ENCODE measurements at places on chromosomes 1 and 21.

GRCh38 chr21:15293240-15293639 lies 228.4 kb upstream of the NRIP1 start:
- no peak for DNase-seq

DNA sequence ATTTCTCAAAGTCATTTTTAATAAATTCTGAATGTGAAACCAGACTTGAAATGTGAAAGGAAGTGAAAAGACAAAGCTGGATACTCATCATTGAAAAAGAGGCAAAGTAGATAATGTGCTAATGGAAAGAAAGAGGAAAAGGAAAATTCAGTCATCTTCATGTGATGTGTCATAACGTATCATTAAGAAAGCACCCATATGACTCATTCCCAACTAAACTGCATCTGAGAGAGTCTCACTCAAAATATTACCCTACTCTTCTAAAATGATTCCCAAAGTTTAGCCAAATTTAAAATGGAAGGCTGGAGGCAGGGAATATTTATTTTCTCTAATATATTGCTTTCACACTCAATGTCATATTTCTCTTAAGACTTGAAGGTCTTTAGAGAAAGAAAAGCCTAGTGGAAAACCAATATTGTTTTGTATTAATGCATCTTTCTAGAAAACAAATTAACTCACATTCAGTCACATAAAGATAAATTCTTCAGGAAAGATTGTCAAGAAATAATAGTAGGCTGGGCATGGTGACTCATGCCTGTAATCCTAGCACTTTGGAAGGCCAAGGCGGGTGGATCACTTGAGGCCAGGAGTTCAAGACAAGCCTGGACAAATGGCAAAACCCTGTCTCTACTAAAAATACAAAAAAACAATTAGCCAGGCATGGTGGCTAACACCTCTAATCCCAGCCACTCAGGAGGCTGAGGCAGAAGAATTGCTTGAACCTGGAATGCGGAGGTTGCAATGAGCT lies 129.9 kb downstream of the SLC30A10 start:
- DNase-seq, result no peak

- DNase-seq, result no peak
Observed at GRCh38 chr1:31718327-31718897, 14.6 kb upstream of the COL16A1 start.

- DNase-seq, result no peak
Observed at GRCh38 chr1:174789399-174789798, 210.3 kb upstream of the CACYBP start.

- no peak for DNase-seq
Observed at GRCh38 chr1:29289493-29289892, 53.2 kb downstream of the PTPRU start.

- DNase-seq, result peak; percentile 89
Observed at GRCh38 chr1:1471389-1472052, at the start of gene ATAD3B. TSS of gene ATAD3B (plus strand) at chr1:1471765. CDS start at chr1:1471885, 120 bp downstream.

- no peak for DNase-seq
Observed at GRCh38 chr1:57061369-57061768, 95.6 kb upstream of the C8B start.

GRCh38 chr1:212355230-212355969 lies 59.3 kb downstream of the PACC1 start:
- DNase-seq, result no peak

- DNase-seq, result no peak
Observed at GRCh38 chr1:157993918-157994605, 617 bp downstream of the KIRREL1 start.

GRCh38 chr1:234751678-234752077 lies 141.7 kb upstream of the IRF2BP2 start:
- no peak for DNase-seq

DNA sequence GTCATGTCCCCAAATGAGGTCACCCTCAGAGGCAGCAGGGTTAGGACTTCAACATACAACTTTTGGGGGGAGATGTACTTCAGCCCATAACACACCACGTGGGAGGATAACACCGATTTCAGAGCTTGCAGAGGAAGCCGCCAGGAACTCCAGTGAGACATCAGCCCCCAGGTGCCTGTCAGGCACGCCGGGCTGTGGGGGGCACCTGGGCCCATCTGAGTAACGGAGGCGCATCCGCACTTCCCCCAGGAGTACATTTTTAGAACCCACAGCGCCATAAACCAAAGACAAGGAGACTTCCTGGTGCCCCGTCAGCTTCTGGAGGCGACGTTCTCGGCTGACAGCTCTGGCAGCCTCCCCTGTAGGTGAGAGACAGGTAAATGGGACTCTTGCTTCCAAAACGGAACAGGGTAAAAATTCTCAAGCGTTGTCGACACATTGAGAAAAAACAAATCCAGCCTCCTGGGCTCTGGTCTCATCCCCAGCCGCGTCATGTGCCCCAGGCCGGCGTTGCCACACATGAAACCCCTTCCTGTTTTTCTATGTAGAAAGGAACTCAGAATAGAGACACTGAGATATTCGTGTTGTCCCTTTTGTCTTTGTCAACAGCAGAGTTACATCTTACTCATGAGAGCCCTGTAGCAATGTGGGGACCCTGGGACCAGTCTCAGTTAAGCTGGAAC lies 93.3 kb downstream of the PDE9A start:
- peak; percentile 72 for DNase-seq

DNA sequence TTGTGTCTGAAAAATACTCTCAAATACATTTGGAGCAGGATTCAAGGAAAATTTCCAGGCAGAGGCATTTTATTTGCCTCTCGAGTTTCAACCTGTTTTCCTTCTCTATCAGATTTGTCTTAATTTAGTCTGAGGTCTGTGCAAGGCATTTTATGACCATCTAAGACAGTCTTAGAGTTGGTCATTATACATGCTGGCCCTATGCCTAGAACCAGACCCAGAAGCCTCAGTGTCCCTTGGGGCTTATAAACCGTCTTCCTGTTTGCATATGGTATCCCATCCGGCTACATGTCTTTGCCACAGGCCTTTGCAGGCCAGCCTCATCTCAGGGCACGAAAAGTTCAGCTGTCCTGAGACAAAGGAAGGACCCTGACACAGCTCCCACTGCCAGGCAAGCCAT lies 346.1 kb downstream of the SIPA1L2 start:
- DNase-seq, result no peak

DNA sequence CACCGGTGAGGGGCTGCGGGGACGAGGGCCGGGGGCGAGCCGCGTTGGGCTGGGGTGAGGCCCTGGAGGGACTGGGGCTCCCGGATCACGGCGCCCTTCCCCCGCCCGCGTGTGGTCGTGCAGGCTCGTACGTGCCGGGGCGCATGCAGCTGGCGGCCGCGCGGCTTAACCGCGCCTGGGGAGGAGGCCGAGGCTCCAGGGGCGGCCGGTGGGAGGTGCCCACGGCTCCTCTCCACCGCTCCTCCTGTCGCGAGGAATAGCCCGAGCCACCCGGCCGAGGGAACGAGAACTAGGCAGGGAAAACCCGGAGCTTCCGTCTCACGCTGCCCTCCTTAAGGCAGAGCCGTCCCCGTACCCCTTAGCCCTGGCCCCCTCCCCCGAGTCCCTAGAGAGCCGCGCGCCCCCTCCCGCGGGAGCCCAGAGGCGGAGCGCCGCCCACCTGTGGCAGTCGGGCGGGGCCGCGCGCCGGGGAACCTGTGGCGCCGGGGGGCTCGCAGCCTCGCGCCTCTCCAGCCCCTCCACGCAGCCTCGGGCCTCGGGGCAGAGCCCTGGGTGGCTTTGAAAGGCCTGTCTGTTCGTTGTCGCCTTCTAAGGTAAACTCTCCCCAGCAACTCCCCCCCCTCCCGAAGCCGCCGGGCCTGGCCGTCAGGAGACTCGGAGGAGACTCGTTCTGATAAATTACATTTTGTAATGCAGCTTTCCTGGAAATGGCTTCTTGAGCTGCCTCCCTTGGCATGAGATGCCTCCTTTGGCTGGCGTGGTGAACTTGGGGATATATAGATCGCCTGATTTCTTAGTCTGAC lies 746 bp downstream of the AK4 start:
- DNase-seq, result peak; percentile 25

DNA sequence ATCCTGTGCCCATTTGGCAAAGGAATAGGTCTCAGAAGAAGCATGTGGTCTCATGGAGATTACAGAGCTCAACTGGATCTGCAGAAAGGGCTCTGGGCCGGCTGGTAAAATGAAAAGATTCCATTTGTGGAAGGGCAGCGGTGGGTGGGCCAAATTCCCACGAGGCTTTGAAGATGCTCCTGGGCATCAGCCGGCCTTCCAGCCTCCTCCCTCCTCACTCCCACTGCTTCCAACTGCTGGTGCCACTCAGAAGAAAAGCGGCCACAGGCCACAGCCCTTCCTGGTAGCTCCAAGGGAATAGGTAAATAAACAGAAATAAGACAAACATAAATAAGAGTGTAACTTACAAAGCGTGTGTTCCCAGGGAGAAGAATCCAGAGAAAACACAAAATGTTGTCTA lies 136.3 kb upstream of the SLC44A3 start:
- no peak for DNase-seq

DNA sequence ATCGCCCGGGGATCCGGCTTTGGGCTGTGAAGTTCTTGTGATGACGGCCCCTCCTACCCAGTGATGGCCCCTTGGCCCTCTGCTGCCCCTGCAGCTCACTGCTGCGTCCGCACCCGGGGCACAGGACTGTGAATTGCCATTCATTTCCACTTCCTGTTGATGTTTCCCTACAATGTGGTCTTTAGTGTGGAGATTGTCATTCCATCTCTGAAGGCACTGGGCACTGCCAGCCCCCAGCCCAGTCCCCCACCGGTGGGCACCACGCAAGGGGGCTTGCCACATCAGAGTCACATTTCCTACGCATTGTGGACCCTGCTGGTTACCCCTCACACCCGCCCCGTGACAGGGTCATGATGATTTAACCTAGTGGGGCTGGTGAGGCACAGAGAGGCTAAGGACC lies 2.5 kb upstream of the MX2 start:
- DNase-seq, result no peak

DNA sequence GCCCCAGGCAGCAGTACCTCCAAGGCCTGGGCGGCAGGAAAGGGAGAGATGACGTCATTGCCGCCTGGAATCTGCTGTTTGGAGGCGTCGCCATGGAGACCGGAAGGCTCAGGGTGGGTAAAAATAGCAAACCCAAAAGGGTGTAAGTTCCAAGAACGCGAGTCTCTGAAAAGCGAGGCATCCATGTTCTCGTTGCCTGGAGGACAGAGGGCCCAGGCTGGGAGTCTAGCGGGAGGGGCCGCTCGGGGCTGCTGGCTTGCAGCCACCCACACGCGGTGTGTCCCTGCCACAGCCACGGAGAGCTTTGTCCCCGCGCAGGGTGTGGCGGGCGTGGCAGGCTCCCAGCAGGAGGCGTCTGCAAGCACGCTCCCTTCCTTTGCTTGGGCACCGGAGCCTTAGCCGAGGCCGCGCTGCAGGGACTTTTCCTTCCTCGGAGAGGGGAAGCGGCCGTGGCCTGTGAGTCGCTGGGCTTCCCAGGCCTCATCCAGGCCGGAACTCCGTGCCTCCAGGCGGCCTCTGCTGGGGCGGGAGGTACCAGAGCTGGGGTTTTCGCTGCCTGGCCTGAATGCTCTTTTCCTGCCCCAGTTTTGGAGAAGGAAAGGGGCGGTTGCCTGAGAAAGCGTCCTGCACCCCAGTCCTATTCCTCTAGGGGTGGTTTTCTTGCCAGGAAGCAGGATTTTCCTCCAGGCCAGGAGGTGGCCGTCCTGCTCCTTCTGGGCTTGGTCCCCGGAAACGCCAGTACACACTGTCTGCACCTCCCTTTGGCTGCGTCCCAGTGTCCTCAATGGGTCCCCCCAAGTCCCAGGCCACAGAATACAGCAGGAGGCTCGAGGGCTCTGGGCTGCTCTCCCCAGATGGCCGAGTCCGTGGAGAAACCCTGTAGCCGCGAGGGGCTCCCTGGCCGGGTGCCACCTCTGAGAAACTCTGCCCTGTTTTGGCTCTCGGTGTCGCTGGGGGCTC lies 15.3 kb upstream of the SKI start:
- DNase-seq, result peak; percentile 82

DNA sequence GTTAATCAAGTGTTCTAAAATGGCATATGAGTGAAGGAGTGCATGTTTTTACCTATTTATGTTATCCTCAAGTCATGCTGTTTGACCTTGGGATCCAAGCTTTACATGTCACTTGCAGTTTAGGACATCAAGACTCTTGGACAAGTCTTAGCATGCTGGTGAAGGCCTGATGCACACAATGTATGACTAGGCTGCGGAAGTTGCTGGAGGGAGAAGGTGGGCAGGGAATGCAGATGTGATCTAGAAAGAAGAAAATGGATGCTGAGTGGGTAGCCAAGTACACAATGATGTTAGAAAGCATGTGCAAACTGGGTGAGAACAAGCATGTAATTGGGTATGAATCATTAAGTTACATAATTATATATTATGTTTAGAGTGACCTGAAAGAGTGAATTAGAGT lies 301.8 kb downstream of the BRINP2 start:
- no peak for DNase-seq

DNA sequence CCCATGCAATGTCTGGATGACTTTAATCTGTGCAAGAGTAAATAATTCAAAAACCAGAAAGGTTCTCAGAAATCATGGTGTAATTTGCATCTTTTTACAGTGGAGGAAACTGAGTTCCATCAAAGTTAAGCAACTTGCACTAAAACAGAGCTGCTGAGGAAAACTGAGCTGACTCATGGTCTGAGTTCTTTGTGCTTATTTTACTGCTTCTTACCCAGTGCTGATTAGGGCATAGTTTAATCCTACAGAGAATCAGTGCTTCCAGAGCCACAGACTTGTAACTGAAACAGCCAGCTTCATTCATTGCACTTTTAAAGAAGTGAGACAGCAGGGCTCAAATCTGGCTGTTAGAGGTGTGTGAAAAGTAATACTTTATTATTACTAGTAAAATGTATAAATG lies 10.9 kb upstream of the RWDD3 start:
- no peak for DNase-seq

- no peak for DNase-seq
Observed at GRCh38 chr1:224343679-224344078, 13.0 kb upstream of the CNIH4 start.

GRCh38 chr1:64850846-64851245 lies 106.0 kb downstream of the RAVER2 start:
- DNase-seq, result no peak

GRCh38 chr1:27603681-27604578 lies at the start of gene AHDC1:
TSS of gene AHDC1 (minus strand) at chr1:27604144. CDS start at chr1:27552115, 52,029 bp downstream.
- DNase-seq, result peak; percentile 89
